Activated gamma-delta T cell treated with Interleukin-2 at 50 U/mL for 16 hours (primary cell): ENCODE measurements at places on chromosomes 6 and 20.

GRCh38 chr20:59004763-59005522 lies 2.1 kb downstream of the CTSZ start:
- peak; percentile 55 for DNase-seq

DNA sequence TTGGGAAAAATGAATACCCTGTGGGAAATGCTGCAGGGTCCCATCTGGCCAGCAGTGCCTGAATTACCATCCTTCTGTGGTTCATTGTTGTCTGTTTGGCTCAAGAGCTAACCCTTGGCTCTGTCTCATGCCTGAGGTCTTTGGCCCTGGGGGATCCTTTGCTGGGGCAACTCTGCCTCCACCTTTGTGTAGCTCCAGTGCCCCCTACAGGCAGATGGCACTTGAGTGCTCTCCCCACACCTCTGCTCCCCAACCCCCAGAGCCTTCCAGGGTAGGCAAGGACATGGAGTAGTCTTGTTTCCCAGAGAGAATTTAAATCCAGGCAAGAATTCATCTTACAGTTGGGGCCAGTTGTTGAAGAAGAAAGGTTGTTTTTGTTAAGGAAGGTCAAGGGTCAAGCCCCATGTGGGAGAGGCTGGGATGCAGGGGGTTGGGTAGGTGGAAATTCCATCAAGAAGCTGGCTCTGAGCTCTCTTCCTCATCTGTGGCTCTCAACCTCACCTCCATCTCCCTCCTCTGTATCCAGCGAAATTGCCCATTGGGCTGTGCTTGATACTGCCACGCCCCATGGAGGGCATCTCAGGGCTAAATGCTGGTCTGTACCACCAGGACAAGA lies 44.2 kb downstream of the ZNF831 start:
- peak; percentile 82 for DNase-seq

DNA sequence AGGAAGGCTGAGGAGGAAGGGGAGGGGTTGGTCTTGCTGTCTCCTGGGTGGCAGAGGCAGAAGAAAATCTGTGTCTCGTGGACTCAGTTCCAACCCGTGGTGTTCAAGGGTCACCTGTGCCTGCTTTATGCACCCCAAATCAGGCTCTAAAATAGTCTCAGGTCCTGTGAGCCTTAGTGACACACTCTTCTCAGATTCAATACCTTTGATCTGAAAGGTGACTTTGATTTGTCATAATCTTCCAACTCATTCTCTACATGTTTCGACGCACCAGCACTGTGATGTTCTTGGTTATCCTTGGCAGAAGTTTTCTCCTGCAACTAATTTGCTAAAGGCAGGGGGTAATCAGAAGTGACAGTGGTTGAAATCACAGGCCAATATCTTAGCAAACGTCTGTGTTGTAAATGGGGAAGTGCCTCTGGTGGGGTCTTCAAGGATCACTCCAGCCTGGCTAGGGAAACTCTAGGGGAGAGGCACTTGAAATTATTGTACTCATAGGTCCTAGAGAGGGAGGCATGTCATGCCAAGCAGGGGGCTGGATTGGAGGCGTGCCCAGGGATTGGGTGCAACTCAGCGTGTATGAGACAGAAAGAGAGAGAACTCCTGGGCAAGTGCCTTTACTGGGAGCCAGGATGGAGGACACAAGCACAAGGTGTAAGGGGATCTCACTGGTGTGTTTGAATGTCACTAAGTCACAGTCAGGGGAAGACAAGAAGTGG lies 19.0 kb upstream of the PRND start:
- DNase-seq: no peak

DNA sequence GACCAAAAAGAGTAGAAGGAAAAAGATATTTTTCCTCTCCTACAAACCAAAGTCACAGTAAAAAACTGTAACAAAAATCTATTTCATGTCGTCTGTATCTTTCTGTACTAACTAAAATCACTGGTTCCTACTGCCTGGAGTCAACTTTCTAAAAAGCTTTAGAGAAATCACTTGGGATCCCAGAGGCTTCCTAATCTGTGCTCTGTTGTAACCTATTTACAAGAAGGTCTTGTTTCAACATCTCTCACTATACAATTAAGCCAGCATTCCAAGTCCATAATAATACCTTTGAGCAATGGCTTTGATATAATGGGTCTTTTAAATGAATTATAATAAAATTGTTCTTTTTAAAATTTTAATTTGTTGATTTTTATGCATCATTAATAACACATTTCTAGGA lies 20.4 kb downstream of the RAB23 start:
- DNase-seq: no peak

- DNase-seq: no peak
Measured at GRCh38 chr6:126033696-126034095, 47.4 kb downstream of the TRMT11 start.
